ENCODE measurements at places on chromosomes 1 and 21.
A peak's percentile ranks its signal among the peaks of the same experiment; 100 is the strongest.

DNA sequence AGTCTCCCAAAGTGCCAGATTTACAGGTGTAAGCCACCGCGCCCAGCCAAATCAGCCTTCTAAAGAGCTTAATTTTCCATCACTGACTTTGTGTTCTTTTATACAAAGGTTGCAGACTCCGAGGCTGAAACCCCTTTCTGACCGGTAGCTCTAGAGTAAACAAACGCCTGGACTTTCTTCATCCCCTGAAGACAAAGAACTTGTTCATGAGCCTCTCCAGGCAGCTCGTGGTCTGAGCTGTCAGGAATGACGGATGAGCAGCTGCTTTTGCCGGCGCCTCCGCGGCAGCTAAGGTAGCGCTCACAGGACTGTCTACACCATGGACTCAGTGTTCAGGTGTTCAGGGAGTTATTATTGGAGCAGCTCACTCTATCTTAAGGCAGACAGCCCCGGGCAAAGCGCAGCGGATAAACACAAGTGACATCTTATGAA, 128.5 kb upstream of the ERRFI1 start:
- no peak for DNase-seq

DNA sequence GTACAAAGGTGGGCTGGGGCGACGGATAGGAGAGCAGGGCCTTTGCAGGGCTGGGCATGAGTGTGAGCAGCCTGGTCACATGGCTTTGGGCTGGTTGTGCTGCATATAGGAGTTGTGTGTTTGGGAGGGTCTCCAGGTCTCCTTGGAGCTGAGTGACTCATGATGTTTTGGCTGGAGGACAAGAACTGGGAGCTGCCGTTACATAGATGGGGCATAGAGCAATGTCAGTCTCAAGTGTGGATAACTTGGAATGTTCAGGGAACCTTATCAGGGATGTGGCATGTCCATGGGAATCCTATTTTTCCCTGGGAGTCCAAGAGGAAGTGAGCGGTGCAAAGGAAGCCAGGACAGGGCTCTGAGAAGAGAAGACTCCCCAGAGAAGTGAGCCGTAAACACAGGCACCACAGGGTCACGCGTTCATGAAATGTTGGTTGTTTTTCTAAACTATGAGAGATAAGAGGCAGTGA, 136.4 kb upstream of the KCNE2 start:
- no peak for DNase-seq

DNA sequence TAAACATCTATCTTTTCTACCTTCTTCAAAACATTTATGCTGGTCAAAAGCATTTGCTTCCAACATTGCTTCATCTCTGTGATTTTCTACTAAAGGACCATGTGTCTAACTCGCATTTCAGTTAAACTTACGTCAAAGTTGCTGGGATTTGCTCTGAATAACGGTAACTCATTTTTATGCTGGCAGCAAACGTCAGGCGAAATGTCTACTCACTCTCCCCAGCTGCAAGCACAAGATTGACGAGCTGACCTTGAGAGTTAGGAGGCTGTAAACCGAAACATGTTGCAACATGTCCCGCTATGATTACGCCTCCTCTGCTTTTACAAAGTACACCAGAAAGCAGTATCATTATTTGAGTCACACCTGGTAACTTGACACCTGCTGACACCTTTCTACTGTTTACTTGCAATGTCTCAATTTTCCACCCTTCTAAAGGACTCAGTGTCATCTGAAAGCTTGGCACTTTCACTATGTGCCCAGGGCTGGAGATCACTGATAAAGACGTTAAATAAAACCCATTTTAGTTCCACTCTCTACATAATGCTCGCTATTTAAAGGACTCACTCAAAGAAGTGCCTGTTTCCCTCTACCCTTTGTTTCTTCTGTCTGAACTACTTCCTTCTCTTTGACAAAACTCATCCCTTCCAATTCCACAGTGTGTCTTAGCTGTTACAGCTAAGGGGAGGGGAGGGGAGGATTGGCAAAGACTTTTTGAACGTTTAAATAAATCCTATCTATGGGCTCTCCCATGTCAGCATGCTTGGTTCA, 111.9 kb downstream of the PTPN14 start:
- DNase-seq = peak; percentile 78

- peak; percentile 17 for DNase-seq
These were observed 742.6 kb upstream of the CXADR start for GRCh38 chr21:16770266-16770665.

- DNase-seq = no peak
These were observed 407.3 kb downstream of the SIPA1L2 start for GRCh38 chr1:232222614-232223013.

GRCh38 chr1:184262109-184262508, 124.7 kb upstream of the C1orf21 start:
- no peak for DNase-seq
